ENCODE measurements at places on chromosomes 5 and 9.

DNA sequence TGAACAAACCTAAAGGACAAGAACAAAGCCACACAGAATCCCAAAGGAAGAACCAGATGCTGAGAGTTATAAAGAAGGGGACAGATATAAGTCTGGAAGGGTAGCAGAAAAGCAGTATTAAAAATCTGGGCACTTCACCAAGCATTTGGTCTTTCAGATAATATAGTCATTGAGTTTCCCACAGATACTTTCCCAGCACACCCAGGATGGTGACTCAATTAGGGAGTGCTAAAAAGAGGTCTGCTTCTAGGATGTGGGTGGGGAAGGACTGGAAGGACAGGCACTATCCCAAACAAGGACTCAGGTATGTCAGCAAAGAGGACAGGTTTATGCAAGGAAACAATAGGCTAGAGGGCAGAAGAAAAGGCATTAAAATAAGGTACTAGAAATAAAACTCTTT, 59.3 kb downstream of the DIAPH1 start:
- H3K36me3 ChIP-seq = peaks cover 6% of the 10 kb centered on the region
- DNase-seq = no peak
- H3K27me3 ChIP-seq = no peaks in the 10 kb centered on the region

GRCh38 chr5:3186736-3187405, 408.8 kb upstream of the IRX1 start:
- DNase-seq = no peak
- H3K27ac ChIP-seq = no peak overlapping the region
- H3K4me1 ChIP-seq = no peaks in the 10 kb centered on the region
- no peak overlapping the region for H3K4me3 ChIP-seq

DNA sequence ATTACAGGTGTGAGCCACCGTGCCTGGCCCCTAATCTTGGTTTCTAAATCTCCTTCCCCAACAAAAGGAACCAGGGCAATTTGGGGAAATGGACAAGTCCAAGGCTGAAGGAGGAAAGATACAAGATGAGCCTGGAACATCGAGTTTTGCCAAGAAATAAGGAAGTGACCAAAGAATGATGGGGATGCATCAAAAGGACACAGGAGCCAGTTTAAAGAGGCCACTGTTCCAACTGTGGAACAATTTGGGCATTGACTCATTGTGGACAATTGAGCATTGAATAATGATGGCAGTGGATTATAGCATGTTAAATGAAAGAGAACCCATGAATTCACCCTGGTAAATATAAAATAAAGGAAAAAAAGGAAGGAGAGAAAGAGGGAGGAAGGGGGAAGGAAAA, 47.5 kb downstream of the DUSP1 start:
- no peaks in the 10 kb centered on the region for H3K36me3 ChIP-seq
- no peak overlapping the region for H3K27ac ChIP-seq
- no peak overlapping the region for H3K4me3 ChIP-seq

GRCh38 chr5:69024241-69024651, 69.6 kb upstream of the SLC30A5 start:
- DNase-seq = peak; percentile 70
- H3K27me3 ChIP-seq = no peaks in the 10 kb centered on the region
- H3K4me1 ChIP-seq = no peaks in the 10 kb centered on the region
- H3K4me3 ChIP-seq = no peak overlapping the region

DNA sequence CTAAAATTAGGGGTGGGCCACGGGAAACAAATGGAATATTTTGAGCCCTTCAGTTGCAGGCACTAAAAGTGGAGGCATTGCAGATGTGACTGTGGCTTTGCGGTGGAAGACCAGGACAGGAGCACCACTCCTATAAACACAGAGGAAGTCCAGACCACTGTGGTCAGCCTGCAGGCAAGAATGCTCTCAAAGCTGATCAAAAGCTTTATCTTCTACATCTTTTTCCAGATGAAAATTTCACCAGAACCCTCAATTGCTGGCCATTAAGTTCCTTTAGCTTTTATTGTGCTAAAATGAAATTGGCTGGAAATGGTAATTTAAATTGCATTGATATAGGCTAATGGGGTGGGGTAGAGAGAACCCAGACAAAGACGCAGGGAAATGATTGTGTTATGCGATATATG, 208.8 kb downstream of the ERCC6L2 start:
- DNase-seq = no peak
- peaks cover 18% of the 10 kb centered on the region for H3K4me1 ChIP-seq
- no peaks in the 10 kb centered on the region for H3K27me3 ChIP-seq
- H3K27ac ChIP-seq = no peak overlapping the region
- H3K4me3 ChIP-seq = no peak overlapping the region
- no peaks in the 10 kb centered on the region for H3K36me3 ChIP-seq

DNA sequence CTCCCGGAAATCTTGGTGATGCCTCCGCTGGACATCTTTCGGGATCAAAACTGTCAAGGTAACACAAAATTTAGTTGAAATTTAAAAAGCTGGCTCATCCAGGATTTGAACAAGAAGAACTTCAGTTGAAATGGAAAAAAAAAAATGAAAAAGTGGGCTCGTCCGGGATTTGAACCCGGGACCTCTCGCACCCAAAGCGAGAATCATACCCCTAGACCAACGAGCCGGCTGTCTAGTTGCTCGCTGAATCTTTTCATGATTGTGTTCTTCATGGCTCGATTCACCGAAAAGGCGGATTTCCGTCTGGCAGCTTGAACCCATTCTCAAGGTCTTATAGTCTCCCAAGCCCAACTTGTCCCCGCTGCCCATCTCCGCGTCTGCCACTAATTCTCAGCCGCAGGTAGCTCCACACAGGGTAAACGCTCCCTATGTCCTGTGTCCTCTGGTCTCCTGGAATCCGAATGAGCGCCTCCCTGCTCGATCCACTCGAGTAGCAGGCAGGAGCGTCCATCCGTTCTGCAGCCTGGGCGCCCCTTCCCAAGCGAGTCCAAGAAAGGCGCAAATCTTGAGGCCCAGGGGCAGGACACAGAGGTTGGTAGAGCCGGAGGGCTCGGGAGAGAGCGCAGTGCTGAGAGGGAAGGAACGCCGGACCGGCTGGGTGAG, 16.2 kb downstream of the TRIM7 start:
- no peaks in the 10 kb centered on the region for H3K27me3 ChIP-seq
- peak overlapping the region; percentile 67 for H3K27ac ChIP-seq
- no peaks in the 10 kb centered on the region for H3K36me3 ChIP-seq
- peak overlapping the region; percentile 64 for H3K4me3 ChIP-seq

DNA sequence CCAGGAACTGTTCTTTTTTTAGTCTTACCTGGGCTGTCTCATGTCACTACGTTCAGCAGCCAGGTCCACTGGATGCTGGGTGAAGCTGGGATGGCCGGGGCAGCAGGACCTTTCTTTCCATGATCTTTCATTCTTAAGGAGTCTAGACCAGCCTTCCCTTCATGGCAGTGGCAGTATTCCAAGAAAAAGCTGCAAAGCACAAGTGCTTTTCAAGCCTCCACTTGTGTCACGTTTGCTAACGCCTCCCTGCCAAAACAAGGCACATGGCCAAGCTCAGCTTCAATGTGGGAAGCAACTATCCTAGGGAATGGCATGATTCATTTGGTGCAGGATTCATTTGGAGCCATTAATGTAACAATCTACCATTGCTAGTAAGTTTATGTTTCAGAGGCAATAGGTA, 94.8 kb downstream of the RCL1 start:
- no peaks in the 10 kb centered on the region for H3K4me1 ChIP-seq
- H3K27ac ChIP-seq = no peak overlapping the region
- no peak for DNase-seq

DNA sequence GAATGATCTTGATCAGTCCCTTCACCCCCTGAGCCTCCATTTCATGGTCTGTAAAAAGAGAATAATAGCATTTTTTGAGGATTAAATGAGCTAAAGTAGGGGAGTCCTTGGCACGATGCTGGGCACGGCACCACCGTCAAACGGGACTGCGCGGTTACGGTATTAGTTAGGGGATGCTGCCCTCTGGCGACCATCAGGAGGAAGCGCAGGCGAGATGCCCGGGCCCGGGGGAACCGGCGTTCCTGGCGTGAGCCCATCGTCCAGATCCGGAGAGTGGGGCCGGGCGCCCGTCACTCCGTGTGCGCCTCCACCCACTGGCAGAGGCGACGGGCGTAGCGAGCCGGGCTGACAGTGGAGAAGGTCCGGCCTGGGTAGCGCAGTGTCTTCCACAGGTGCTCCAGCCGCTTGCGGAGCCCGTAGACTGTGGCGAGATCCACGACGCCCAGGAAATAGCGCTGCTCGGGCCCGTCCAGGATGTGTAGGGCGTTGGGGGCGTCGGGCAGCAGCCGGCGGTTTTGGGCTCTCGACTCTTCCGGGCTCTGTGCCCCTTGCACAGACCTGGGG, 4.8 kb upstream of the ST6GALNAC4 start:
- no peak overlapping the region for H3K4me3 ChIP-seq
- DNase-seq = no peak
- no peaks in the 10 kb centered on the region for H3K36me3 ChIP-seq
- peaks cover 81% of the 10 kb centered on the region for H3K4me1 ChIP-seq

DNA sequence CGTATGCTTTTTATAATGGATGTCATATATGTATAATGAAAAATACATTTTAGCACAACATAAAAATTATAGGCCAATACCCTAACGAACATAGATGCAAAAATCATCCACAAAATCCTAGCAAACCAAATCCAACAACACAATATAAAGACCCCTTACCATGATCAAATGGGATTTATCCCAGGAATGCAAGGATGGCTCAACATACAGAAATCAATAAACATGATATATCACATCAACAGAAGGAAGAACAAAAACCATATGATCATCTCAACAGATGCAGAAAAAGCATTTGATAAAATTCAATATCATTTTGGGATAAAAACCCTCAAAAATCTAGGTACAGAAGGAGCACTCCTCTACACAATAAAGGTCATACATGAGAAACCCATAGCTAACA, 27.7 kb downstream of the VAV2 start:
- no peaks in the 10 kb centered on the region for H3K36me3 ChIP-seq
- no peak overlapping the region for H3K4me3 ChIP-seq
- H3K4me1 ChIP-seq = no peaks in the 10 kb centered on the region
- H3K27me3 ChIP-seq = no peaks in the 10 kb centered on the region
- no peak overlapping the region for H3K27ac ChIP-seq
- DNase-seq = no peak

DNA sequence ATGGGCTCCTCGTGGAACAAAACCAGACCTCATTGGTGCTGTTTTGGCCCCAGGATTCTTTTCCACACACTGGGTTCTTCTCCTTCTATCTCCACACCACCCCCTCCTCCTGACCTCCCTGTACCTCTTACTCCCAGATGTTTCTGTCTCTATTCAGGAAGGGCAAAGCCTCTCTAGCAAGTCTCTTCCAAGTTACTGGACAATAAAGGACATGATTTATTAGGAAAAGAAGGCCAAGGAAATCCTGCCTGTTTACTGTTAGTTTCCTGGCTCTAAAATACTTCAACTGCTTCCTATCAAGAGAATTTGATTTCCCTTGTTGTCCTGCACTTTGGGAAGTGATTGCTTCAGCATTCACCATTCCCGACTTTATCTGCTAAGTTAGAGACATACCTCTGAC, 262.0 kb downstream of the SAXO1 start:
- peaks cover 49% of the 10 kb centered on the region for H3K27me3 ChIP-seq
- no peaks in the 10 kb centered on the region for H3K4me1 ChIP-seq
- no peak for DNase-seq
- H3K4me3 ChIP-seq = no peak overlapping the region
- no peak overlapping the region for H3K27ac ChIP-seq

DNA sequence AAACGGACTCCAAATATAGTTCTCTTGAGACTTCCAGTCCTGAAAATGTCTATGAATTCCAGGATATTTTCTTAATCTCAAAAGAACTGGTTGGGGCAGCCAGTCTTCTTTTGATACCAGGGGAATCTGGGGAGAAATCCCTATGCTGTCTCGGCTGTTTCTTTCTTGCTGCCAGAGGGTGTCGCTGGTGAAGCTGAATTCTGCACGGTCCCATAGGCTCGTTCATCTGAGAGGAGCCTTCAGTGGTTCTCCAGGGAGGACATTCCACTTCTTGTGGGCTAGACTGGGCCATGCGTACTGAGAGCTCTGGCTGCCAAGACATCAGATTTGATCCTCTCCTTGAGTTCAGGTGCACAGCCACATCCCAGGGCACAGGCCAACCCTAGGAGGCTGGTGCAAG, 155.0 kb upstream of the CLINT1 start:
- H3K27ac ChIP-seq = no peak overlapping the region
- no peaks in the 10 kb centered on the region for H3K36me3 ChIP-seq
- H3K27me3 ChIP-seq = peaks cover 35% of the 10 kb centered on the region
- H3K4me3 ChIP-seq = no peak overlapping the region
- DNase-seq = no peak

DNA sequence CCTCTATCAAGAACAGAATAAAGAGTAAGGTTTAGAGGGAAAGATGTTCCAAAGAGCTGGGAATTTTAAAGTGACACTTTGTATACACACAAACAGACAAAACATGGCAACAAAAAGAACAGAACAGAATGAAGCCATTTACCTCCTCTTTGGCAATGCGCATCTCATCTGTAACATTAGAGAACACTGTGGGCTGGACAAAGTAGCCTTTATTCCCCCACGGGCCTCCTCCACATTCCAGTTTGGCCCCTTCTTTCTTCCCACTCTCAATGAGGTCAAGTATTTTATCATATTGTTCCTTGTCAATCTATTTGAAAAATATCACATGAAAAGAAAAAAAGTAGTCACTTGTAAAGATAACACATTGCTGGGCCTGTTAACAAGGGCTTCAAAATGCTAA, 41.0 kb downstream of the ALDH1A1 start:
- DNase-seq = no peak
- H3K27me3 ChIP-seq = no peaks in the 10 kb centered on the region
- no peak overlapping the region for H3K27ac ChIP-seq
- no peaks in the 10 kb centered on the region for H3K4me1 ChIP-seq
- no peaks in the 10 kb centered on the region for H3K36me3 ChIP-seq

- DNase-seq = no peak
- no peak overlapping the region for H3K27ac ChIP-seq
- H3K36me3 ChIP-seq = no peaks in the 10 kb centered on the region
- H3K27me3 ChIP-seq = no peaks in the 10 kb centered on the region
- H3K4me1 ChIP-seq = no peaks in the 10 kb centered on the region
Observed at GRCh38 chr5:43685252-43685950, 82.4 kb downstream of the NNT start.

GRCh38 chr5:14503017-14503680, 78.4 kb upstream of the OTULINL start:
- H3K36me3 ChIP-seq = no peaks in the 10 kb centered on the region
- no peaks in the 10 kb centered on the region for H3K4me1 ChIP-seq
- H3K27me3 ChIP-seq = no peaks in the 10 kb centered on the region
- H3K4me3 ChIP-seq = no peak overlapping the region

GRCh38 chr5:14178091-14178490, 34.9 kb downstream of the TRIO start:
- H3K4me1 ChIP-seq = peaks cover 55% of the 10 kb centered on the region
- H3K36me3 ChIP-seq = no peaks in the 10 kb centered on the region
- DNase-seq = no peak
- H3K4me3 ChIP-seq = no peak overlapping the region

DNA sequence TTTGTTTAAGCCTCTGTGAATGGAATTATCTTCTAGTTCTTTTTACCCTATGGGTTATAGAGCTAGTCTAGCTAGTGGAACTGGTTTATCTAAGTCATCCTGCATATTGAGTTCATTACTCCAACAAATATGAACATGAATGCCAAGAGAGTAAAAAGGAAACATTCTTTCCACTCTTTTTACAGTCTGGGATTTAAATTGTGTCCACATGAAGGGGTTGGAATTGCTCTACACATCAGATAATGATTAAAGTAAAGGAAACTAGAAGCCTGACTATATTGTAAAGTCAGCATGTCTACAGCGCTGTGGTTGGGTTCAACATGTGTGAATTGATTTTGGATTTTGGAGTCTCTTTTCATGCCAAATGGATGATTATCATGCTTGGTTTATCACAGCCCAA, 173.1 kb downstream of the CCDC171 start:
- no peak overlapping the region for H3K27ac ChIP-seq
- no peak overlapping the region for H3K4me3 ChIP-seq
- H3K36me3 ChIP-seq = no peaks in the 10 kb centered on the region
- no peaks in the 10 kb centered on the region for H3K4me1 ChIP-seq
- no peaks in the 10 kb centered on the region for H3K27me3 ChIP-seq
